CD4-positive, alpha-beta T cell treated with Interleukin-1 beta for 1 hour (primary cell): ENCODE measurements at places on chromosomes 6 and 20.

DNA sequence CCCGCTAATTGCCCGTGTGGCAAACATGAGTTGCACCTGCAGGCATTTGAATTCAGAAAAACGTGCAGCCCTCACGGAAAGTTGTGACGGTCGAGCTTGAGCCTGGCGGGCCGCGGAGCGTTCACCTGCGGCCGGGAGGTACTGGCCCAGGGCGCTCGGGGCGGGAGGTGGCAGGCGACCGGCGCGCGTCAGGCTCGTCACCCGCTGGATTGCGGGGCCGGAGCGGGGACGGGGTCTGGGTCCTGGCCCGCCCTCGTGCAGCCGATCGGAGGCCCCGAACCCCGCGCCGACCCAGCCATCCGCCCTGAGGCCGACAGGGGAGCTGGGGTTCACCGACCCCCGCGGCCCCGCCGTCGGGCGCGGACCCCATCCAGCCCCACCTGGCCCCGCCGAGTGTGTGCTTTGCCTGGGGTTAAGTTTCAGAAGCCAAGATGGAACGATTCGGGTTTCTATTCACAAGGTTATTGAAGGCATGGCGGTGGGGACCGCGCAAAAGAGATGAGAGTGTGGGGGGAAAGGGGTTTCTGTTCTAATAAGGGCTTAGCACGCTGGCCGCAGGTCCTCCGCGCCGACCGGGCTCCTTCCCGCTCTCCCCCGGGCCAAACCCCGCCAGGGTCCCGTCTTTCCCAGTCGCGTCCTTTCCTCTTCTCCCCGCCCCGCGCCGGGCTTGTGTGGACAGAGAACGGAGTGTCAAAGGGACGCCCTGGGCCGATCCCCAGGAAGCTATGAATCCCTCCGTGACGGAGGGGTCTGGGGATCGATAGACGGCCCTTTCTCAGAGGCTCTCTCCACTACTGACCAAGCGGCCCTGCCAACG is 1.6 kb upstream of the HEY2 start:
- DNase-seq: peak; percentile 21

- DNase-seq: no peak
Measured at GRCh38 chr6:37612475-37612874, 85.2 kb downstream of the MDGA1 start.

DNA sequence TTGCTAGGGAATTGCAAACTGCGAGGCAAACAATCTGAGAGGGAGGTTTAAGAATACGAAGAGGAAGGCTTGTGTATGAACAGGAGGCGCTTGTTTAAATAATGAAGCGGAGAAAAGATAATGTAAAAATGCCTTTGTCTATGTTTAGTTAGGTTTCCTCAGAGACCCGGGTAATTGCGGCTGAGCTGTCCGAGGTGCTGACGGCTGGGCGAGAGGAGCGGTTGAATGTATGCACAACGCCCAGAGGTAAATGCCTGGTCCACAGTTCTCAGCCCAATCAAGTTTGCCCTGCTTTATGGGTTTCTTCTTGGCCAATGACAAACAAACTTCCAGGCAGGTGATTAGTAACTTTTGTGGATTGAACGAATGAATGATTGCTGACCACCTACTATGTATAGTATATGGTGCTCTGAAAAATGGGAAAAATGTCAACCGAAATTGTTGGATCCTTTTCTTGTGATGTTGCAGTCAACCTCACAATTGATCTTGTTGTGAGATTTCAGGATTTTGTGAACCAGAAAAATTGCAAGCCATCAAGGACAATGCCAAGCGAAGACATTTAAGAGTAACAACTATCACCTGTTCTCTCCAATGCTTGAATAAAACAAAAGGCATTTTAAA is 38.3 kb upstream of the SLC32A1 start:
- peak; percentile 15 for DNase-seq

DNA sequence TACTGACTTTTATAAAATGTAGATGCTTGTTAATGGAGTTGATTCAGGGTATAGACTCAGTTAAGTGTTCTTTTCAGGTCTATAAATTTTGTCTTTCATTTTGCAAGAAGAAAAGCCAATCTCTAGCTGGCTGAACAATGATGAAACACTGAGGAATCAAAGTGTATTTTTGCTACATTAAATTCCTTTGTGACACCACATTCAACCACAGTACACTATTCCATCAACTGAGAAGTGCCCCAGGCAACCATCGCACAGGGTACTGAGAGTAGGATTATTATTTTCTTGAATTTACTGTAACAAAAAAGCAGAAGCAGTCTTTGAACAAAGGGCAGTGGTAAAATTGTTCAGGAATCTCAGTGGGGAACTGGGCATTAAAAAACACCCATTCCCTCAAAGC is 83.6 kb downstream of the PREP start:
- no peak for DNase-seq

- no peak for DNase-seq
Measured at GRCh38 chr20:10463622-10464021, 28.5 kb downstream of the SLX4IP start.

DNA sequence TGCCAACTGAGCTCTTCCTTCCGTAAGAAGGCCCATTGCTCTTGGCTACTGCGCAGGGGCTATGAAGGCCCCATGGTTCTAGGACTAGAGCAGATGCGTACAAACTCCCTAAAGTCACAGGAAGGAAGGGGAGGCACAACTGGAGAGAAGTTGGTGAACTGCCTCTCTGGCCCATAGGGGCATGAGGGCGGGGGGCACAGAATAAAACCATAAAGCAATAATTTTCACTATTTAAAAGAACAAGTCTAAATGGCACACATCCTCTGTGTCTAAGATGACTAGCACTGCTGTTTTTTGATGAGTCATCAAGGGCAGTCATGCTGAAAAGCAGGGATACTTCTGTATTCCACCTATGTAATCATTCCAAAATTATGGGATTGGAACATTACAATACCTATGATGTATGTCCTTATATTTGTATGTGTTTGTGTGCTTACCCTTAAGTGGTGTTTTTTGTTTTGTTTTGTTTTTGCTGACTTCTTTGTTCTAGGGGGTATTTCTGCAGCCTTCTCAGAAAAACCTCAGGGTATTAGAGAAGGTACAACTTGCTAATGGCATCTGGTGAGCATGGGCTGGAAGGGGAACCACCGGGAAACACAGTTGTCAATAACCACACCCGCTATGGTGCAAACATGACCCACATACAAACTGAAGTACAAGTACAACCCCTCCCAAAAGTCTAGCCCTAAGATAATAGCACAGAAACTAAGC is 36.9 kb downstream of the B4GALT5 start:
- DNase-seq: peak; percentile 65

DNA sequence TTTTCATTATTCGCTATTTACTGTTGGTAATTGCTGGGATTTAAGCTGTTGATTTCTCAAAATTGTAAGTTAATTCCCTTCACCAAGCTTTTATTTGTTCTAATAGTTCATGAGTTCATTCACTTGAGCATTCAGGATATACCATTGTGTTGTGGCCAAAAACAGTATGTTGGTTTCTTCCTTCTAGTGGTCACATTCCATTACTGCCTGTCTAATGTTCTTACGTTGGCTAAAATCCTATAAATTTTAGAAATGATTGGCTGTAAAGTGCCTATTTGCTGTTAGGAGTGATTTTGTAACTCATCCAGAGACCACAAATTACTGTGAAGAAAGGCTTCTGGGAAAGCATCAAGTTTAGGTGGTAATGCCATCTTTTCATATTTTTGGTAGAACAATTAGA is 76.3 kb downstream of the FARS2 start:
- DNase-seq: no peak

DNA sequence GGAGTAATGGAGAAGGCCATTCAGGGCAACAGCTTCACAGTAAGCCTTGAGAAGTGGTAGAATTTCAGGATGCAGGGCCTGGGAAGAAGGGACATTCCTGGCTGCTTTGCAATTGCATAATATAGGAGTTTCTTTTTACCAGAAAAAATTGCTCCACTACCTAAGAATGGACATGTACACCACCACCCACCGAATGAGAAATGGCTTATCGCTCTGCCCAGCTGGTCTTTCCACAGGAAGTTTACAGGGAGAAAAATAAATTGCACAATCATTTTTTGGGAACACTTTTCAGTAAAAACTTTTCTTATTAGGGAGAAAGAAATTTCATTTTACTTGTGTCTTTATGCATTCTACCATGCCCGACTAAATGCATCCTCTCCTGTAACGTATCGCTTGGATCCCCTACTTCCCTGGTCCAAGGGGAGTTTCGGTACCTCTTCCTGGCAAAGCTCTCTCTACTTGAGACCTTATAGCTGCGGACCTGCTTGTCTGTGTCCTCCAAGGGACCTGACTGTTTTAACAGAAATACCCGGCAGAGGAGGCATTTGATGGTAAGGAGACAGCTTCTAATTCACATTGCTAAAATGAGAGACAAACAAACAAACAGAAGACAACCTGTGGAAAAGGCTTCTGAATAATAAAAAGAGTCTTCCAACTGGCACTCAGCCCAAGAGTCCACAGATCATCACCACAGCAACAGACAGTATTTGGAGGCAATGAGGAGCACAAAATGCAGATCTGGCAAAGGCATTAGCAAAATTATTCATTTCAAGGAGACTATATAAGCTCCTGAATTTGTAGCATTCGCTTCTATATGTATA is 54.2 kb downstream of the MAP3K5 start:
- no peak for DNase-seq

- DNase-seq: no peak
Measured at GRCh38 chr6:14380901-14381828, 263.6 kb downstream of the CD83 start.

GRCh38 chr20:4896971-4897497 is 104.3 kb downstream of the SLC23A2 start:
- DNase-seq: no peak

- no peak for DNase-seq
Measured at GRCh38 chr6:56148488-56149186, 98.7 kb downstream of the COL21A1 start.

DNA sequence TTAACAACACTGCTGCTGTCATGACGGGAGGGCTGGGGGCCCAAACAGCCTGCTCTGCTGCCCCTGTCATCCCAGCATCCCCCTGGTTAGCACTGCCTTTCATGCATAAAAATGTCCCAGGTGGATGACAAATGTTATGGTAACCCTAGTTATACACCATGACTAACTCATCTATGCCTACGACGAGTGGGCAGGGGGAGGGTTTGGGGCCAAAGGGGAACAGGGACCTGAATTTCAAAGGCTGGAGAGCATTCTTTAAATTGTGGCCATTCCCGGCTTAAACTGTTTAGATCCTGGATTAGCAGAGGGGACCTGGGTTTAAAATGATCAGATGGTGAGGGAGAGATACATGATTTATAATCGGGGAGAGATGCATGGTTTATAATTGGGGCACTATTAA is 24.4 kb downstream of the GNAS-AS1 start:
- no peak for DNase-seq

DNA sequence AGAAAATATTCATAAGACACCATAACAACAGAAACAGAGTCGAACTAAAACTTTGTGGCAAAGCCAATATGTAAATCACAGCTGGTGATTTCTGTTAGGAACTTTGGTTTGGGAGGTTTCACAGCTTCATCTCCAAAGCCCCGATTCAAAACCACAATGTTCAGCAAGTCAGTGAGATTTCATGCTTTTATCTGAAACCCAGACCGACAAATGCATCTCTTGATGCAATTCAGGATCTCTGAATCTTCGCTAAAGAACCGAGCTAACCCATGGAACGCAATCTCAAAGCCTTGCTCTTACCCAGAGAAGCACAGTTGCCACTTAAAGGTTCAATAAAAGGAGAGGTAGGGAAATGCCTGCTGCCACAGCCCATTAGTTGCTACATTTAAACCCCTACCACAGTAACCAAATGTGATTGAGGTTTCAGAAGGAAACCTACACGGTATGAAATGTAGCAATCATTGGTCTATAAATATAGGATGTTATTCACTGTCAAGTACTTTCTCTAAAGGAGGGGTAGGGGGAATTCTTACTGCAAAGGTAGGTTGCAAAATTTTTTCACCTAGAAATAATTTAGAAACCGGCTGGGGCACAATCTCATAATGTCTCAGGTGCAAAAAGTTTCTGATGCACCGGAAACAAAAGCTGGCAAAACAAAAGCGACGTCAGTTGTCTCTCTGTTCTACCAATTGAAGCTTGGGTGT is 381.0 kb upstream of the ARID1B start:
- peak; percentile 33 for DNase-seq

- no peak for DNase-seq
Measured at GRCh38 chr20:3193806-3194616, 10.5 kb downstream of the DDRGK1 start.

DNA sequence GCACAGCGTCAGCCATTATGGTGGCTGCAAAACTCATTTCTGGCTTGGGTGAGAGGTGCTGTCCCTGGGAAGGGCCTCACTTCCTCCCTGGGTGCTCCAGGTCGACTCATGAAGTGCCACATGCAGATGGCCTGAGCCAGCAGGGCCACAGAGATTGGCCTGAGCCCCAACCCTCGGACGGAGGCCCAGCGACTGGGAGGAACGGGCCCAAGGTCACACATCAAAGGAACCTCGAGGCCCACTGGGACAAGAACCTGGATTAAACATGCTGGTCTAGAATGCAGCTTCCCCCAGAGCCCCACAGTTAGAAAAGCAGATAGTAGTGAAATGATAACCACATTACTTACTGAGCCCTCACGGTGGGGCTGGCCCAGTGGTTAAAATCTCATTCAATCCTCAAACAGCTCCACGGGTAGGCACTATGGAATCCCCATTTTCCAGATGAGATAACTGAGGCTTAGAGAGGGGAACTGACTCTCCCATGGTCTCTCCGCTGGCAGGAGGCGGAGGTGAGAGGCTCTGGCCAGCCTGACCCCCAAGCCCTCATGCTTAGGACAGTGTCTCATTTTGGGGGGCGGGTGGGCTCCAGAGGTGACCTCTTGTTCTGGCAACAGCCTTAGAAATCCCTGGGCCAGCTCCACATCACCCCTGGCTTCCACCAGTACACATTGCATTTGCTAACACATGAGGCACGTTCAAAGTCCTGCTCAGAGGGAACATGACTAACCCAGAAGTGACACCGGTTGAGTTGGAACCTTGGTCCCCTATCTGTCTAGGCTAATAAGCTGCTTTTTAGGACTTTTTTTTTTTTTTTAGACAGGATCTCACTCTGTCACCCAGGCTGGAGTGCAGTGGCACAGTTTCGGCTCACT is 53.0 kb downstream of the SRC start:
- DNase-seq: no peak

GRCh38 chr6:18240230-18240629 is 24.1 kb downstream of the DEK start:
- DNase-seq: no peak

GRCh38 chr6:43992126-43992663 is 135.1 kb downstream of the MRPL14 start:
- no peak for DNase-seq

DNA sequence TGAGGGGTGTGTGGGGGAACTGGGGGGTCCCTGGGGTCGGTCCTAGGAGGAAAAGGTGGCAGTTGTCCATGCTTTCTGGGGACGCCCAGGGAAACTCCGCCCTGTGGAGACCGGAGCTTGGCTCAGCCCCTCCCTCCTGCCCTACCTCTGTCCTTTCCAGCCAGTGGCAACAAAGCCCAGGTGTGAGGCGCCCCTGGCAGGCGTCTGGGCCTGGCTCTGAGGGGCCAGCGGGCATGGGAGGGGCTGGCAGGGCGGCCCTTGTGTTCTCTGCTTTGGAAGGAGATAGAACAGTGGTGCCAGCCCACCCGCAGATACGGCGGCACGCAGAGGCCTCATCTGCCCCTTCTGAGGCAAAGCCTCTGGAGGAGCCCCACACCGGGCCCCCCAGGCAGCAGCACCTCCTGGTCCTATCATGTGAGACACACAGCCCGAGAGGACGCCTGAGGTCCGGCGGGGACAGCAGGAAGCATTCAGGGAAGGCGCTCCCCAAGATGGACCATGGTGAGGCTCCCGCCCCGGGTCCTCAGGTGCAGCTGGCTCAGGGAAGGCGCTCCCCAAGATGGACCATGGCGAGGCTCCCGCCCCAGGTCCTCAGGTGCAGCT is 47.9 kb downstream of the YTHDF1 start:
- DNase-seq: no peak
